Caki2 (cell line): ENCODE measurements at places on chromosomes 1 and 21.

- DNase-seq: no peak
Observed at GRCh38 chr1:243964915-243965314, 86.2 kb upstream of the ZBTB18 start.

GRCh38 chr1:219813294-219813693, 115.1 kb downstream of the SLC30A10 start:
- no peak for DNase-seq

- no peak for DNase-seq
Observed at GRCh38 chr1:100455478-100456072, 82.4 kb upstream of the GPR88 start.

- no peak for DNase-seq
Observed at GRCh38 chr1:17027403-17027802, 15.7 kb upstream of the ATP13A2 start.

- peak; percentile 84 for DNase-seq
Observed at GRCh38 chr1:179142889-179143299, 61.0 kb downstream of the TOR3A start.

DNA sequence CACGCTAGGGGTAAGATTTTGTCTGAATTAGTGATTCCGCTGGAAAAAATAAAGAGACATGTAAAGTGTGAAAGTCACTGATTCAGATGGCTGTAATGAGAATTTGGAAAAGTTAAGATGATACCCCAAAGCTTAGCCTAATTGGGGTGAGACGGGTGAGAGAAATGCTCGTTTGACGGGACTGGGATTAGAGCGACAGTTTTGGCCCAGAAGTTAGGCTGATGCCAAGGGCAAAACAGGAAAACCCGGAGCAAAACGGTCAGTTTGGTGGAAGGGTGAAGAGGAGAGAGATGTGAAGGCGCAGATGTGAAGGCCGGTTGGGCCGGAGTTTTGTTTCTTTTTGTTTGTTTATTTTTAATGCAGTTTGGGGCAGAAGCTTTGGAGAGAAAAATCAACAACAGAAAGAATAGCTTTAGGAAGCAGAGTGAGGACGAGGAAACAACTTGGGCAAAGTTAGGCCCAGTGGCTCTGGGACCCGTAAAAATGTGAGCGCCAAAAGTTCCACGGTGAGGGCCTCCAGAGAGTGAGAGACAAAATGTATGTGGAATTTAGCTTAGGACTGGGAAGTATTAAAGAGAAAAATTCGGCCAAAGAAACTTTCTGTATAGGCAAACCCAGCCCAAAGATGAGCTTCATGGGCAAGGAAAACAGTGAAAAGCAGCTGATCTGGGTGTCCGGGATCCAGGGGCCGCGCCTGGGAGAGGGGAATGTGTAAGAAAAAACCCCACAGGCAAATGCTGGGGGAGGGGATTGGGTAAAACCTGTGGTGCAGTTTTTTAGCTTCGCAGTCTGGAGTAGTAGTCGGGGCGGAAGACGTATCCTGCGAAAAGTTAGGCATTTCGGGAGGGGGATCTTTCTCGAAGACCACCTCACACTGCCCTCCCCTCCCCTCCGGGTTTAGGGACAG, 1.2 kb downstream of the DMRTA2 start:
- no peak for DNase-seq

DNA sequence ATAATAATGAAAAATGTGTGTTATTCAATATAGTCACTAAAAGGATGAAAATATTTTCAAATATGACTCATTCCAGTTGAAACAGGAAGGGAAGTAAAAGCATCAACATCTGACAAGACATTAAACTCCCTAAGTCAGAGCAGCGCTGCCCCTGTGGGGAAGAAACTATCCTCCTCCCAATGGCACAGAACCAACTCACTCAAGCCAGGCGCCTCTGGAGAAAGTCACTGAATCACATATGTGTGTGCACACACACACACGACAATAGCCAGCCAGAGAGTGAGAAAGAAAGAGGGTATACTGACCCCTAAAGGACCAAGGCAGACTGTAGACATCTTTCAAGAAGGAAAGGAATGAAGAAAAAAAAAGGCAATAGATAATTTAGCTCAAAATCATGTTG, 126.9 kb downstream of the SETD4 start:
- peak; percentile 86 for DNase-seq

DNA sequence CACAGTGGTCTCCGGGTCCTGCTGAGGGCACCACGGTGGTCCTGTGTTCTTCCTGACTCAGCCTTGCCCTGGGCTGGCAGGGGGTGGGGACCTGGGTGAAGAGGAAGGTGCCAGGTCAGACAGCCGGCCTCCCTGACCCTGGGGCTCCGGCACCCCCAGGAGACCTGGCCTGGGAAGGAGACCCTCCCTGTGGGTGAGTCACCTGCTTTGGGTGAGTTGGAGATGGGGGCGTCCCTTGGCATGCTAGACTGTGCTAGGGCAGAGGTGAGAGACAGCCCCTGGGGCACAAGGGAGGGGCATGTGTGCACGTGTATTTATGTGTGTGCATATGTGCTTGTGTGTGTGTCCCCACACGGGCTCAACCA, 23.4 kb downstream of the SPSB1 start:
- peak; percentile 86 for DNase-seq

DNA sequence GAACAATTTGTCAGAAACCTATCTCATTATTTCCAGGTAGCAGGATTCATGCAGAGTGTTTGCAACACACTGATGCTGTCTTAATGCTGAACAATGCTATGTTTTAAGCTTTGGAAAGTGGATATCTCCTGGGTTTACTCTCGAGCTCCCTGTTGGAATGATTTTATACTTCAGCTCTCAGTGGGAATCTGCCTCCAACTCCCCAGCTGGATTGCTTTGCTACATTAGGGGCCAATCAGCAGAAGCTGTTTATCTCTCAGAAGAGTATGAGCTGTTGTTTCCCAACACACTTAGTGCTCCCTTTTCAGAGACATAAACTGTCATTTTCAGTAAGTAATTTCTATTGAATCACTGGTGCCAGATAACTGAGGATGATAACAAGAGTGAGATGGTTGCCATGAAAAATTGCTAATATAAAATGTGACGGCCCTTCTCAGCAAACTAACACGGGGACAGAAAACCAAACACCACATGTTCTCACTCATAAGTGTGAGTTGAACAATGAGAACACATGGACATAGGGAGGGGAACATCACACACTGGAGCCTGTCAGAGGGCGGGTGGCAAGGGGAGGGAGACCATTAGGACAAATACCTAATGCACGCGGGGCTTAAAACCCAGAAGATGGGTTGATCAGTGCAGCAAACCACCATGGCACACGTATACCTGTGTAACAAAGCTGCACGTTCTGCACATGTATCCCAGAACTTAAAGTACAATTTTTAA, 265.9 kb upstream of the RUNX1 start:
- no peak for DNase-seq

GRCh38 chr21:46117586-46118315, 19.8 kb downstream of the COL6A2 start:
- DNase-seq: no peak

- no peak for DNase-seq
Observed at GRCh38 chr21:14617871-14618270, 71.8 kb upstream of the SAMSN1 start.

DNA sequence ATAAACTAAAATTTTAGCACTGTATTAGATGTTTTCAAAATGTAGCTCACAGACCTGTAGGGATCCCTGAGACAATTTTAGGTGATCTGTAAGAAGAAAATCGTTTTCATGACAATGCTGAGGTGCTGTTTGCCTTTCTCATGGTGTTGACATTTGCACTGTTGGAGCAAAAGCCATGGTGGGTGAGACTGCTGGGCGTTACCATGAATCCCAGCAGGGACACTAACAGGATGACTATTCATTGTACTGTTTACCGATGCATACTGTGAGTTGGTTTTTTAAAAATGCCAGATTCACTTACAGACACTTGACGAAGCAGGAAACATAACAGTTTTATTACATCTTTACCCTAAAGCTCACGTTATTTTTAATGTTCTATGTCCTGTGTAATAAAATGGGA, 468.5 kb downstream of the PCP4 start:
- no peak for DNase-seq

DNA sequence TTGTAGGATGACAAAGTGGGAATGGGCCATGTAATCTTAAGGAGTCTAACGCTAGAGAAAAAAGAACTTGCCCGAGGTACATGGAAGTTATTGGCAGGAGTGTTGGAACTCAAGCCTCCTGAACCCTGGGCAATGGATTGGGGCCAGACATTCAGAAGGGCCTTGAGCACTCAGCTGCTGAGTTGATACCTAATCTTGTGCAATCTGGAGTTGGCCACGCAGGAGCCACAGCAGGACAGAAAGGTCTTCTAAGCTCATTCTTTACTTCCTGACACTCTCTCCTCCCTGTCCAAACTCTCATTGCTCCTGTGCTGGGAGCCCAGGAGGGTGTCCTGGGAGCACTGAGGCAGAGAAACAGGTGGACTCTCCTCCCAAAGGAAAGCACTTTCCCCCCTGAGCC, 25.1 kb upstream of the CSF1 start:
- DNase-seq: no peak

GRCh38 chr1:176494436-176494835, 31.5 kb downstream of the PAPPA2 start:
- DNase-seq: no peak

DNA sequence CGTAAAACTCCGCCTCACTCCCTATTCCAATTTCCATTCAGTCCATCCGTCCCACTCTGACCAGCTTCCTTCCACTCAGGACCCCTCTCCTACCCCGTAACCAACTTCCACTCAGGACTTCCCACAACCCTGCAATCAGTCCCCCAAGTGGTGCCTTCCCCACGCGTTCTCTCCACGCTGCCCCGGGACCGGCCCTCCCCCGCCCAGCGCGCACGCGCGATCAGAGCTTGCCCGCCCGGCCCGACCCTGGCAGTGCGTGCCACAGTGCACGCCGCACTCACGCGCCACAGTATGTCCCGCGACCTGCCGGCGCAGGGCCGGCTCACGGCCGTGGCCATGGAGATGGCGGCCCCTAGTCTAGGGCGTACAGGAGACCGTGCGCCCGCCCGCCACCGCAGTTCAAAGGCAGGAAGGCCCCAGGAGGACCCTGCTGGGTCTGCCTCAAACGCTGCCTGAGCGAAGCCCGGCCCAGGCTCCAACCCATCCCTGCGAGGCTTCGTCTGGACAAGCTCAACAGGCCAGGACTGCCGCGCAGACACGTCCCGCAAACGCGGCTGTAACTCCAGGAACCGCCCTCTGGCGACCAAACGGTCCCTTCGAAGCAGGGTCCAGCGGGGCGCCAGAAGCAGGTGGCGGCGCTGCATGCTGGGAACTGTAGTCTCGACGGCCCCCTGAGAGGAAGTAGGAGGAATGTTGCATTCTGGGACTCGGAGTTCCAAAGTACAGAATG, at the start of gene NDC1:
Gene NDC1 (minus strand): TSS at position 373 of the 730 bp plus-strand sequence. CDS start 35 bp downstream, at position 338.
- peak; percentile 96 for DNase-seq

DNA sequence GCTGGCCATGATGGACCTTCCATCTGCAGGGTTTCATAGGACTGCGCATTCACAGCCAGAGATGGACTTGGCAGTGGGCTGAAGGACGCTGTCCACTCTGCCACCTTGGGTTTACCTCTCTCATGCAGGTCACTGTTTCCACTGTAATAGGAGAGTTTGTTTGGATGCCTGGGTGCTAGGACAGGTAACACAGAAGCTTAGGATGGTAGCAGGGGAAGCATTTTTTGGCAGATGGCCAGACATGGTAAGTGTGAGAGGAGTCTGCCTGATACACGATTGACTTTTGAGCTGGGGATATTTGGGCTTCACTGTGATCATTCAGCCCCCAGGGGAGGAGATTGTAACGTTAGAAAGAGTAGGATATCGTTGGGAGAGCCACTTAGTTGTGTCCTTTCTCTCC, 11.8 kb downstream of the PSEN2 start:
- DNase-seq: no peak

DNA sequence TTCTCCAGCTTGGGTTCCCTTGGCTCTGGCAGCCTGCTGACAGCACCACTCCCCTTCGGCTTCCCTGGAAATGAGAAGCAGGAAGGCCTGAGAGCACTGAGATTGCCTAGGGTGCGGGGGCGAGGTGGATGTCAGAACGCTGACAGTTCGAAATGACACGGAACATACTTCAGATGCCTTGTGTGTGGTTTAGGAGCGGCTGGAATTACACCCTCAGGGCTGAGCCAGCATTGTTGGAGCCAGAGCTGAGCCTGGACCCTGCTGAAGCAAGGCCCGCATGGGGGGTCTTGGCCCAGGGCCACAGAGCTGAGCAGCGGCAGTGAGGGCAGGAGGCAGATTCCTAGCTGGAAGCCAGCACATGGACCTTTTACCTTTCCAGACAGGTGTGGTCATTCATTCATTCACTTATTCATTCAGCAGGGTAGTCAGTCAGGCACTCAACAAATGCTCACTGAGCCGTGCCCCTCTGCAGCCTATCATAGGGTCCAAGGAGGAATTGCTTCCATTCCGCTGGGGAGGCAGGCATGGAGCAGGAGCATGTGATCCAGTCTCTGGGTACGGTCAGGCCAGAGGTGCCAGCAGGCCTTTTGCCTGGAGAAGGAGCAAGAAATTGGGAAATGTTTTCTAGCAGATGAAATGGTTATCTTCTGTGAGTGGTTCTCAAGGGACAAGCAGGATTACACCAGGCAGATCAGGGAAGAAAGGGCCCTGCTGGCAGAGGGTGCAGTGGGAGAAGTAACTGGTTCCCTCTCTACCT, 6.6 kb upstream of the FOXE3 start:
- no peak for DNase-seq

DNA sequence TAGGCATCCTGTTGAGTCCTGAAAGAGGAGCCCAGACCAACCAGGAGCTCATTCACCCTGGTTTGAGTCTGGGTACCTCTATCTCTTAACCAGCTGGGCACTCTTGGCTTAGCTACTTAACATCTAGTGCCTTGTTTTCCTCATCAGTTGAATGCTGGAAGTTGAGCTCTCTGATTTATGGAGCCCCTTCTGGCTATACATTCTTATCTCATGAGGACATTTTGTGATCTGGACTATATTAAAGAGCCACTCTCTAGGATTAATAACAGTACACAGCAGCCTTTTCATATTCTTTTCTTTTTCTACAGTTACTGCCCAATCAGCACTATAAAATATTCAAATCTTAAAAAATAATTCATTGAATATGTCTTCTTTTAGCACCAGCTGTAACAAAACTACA, 296.9 kb upstream of the RUNX1 start:
- DNase-seq: no peak

DNA sequence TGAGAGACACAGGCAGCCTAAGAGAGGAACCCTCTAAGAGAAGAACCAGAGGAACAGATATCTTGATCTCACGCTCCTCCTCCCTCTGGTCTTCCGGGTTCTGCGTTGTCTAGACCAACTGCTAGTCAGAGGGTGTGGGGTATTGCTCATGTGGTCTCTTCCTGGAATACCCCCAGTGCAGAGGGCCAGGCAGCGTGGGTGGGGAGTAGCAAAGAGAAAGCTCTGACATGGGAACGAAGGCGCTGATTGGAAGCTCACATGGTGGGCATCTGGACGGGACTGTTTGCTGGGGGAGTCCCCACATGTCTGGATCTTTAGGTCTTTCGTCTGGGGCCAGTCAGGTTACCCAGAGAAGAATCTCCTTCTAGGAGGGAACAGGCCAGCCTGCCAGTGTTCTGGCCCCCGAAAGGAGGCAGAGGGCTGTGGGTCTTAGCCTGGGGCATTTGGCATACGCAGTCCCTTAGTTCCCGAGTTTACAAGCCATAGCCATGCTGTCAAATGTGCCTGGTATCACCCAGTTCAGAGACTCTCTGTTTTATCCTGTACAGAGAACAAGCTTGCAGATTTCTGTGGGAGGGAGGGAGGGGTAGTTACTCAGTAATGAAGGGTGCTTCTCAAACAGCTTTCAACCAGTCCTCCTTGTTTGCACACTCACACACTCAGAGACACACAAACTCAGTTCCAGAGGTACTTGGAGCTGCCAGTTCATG, 18.3 kb upstream of the IL6R start:
- DNase-seq: no peak
